Activated CD4-positive, alpha-beta T cell treated with anti-CD3 and anti-CD28 coated beads, Interleukin-2, amount 10 ng/mL, durations not matched to agents 24 days and 14 days (primary cell): ENCODE measurements at places on chromosomes 2 and 18. TPM values are rescaled to one million over a fixed set of nuclear protein-coding genes. Genes with fewer than 3 reads are reported as not detected.

- DNase-seq = no peak
These were observed 263.5 kb upstream of the PXDN start for GRCh38 chr2:2007551-2008501.

DNA sequence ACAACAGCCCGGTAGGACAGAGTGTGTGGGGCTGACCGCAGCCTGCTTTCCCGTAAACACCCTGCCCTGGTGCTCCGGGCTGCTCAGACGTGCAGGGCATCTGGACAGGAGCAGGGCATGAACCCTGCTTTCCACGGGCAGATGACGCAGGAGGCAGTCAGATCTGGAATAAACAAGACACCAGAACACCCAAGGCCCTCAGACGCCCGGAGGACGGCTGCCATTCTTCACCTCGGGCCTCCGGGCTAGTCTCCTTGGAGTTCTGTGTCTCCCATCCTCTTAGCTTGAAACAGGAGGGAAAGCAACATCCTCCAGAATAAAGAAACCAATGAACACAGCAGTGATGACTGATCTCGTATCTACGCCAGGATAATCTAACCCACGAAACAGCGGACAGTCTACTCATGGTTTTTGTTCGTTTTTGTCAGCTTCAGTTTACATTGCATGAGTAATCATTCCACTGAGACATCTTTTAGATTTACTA, 7.3 kb downstream of the PXDN start:
- no peak for DNase-seq

MARCO gene
- not detected in 2 replicates for total RNA-seq

DNA sequence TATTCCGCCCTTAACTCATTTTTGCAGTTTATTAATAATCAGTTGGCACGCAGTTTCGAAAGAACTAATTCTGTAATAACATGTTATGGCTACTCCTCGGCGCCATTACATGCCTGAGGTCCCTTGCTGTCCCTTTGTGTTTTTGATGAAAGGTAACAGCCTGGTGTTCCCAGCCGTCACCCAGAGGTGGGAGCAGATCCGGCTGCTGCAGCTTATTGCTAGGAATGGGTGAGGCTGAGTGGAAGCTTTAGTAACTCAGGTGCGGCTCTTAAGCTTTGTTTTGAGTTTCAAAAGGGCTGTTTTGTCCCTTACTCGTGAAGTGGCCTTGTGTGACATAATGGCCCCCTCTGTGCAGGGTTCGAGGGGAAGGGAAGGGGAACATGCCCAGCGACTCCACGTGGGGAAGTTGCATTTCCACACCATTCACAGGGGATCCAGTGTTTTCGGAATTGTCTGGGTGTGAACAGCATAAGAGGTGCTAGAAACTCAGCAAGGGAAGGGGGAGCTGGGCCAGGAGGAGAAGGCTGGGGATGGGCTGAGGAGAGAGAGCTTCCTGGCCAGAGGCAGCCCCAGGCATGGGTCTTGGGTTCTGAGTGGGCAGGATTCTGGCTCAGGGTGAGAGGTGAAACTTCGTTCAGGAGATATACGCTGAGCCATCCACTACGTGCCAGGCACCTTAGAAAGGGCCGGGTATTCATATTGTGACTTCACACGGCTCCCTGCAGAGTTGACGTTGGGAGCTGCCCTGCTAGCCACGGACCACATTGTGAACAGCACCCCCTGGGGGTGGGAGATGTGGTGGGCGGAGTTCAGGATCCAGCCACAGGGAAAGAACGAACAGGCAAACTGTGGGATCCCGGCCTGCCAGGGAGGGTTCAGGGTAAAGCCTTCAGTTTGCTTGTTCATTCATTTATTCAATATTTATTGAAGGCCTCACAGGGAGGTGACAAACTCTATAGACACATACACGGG, 84.4 kb downstream of the TGOLN2 start:
- DNase-seq = peak; percentile 73

DNA sequence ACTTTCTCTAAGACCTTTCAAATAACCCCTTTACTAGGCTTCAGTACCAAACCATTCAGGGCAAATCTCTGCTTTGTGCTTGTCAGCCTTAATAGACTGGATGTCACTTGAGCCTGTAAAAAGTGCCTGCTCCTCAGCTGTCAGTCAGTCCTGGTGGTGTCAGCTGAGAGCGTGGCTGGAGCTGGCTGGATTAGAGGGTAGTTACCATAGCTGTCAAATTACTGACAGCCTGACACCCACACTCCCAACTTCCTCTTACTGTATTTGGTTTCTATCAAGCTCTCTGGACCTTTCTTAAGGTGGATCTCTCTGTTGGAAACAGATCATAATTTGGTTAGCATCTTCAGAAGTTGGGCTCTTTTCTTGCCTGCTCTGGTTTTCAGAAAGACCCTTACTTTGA, 371.4 kb upstream of the ATP5MC3 start:
- no peak for DNase-seq

DNA sequence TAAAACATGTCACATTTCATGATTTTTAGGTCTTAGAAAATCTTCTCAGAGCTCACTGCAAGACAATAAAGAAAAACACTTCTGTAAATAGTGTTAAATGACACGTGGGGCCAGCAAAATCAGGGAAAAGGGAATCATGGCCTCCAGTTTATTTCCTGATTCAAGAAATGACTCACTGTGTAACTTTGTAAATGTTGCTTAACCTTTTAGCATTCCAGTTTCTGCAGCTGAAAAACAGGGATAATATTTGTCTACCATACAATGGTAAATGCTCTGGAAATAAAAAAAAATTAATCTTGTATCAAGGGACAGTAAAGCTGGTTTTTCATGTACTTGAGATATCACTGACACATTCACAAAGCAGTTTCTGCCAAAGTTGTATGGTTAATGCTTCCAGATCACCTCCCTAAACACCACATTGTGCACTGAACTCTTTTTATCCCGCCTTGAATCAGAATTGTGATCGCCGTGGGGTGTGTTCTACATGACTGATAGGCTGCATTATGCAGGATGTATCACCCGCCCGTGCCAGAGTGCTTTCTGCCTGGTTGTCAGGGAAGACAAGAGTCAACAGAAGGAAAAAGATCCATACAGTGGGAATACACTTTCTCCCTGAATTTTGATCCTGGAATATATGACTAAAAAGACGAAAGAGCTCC, 238.8 kb downstream of the IKZF2 start:
- no peak for DNase-seq

- no peak for DNase-seq
These were observed 91.8 kb downstream of the CABLES1 start for GRCh38 chr18:23226930-23227725.

- no peak for DNase-seq
These were observed 50.1 kb downstream of the THOC1 start for GRCh38 chr18:217532-218336.

DNA sequence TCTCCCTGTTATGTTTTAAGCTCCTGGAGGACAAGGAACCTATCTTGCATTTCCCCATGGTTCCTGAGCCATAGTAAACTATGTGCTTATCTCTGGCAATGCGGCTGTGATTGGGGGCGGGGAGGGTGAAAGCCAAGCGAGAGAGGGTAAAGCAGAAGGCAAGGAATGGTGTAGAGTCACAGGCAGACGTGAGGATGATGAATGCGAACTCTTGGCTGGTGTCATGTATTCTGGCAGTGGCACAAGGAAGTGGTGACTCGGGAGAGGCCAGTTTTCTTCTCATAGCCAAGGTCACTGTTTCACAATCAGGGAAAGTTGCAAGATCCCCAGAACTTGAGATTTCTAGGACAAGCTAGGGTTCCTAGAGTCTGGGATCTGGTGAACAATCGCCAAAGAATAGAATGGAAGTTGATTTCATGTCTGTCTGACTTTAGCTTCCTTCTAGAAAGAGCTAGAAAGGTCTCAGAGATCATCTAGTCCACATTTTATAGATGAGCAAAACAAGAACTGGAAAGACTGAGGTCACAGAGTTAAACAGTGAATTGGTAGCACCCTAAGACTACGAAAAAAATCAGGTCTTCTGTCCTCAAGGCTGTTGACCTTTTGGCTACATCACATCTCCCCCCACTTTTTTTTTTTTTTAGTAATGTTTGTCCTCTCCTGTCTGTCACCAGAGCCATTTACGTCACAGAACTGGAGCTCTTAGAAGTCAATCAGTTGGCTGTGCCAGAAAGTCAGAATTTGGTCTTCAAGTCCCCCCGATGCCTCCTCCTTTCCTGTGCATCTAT, 137.0 kb downstream of the BCL11A start:
- no peak for DNase-seq

DNA sequence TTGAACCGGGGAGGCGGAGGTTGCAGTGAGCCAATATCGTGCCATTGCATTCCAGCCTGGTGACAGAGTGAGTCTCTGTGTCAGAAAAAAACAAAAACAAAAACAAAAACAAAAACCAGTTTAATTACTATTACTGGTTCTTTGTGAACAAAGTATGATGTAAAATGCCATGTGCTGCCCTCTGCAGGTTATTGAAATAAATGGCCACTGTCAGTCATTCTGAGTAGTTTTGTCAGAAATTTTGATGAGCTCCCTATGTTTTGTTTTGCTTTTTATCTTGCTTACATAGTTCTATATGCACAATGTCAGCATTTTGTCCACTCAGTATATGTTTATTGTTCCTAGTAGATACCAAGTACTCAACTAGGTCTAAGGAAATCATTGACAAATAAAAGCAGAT, 423.6 kb upstream of the CHST9 start:
- DNase-seq = no peak

DNA sequence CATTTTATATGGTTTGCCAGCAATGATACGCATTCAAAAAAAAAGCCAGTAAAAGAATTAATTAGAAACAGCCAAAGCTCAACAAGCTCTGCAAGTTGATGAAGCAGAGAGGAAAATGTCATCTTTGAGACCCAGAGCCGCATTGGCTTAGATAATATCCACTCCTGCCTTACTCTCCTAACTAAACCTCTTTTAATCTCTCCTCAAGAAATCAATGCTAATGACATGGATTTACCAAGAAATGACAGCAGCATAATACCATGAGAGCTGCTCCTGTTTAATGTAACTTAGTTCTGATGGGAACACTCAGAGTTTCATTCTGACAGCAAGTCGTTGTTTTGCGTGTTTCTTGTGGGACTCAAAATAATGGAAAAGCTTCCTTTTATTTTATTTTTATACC, 1099.4 kb upstream of the PIK3C3 start:
- no peak for DNase-seq

STAT4 gene
- 47.9 and 50.8 TPM in 2 replicates for total RNA-seq

DNA sequence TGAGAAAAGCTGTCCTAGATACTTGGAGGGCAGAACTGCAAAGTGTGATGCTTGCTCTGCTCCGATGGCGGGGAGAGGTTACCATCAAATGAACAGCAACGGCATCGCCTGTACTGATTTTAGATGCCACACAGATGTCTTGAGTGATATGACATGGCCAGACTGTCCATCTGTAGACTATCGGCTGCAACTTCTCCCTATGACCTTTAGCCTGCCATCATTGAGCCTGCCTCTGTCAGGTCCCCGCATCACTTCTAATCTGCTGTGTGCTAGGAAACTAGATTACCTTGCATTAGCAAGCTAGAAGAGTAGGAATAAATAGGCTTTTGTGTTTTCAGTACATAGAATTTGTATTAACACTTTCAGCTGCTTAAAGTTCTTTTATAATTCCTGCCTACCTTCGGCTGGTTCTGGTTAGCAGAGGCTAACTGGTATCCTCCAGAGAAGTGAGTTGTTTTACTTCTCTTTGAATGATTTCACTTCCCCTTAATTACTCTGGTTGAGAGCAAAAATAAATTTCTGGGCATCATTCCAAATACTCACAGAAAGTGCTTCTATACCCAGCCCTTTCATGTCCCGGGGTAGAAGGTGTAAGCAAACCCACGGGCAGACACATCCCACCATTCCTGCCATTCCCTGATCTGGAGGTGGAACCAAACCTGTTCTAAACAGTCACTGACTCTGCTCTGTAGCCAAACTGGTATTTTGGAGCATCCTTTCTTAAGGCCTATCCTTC, 24.0 kb downstream of the GAREM2 start:
- DNase-seq = no peak

- no peak for DNase-seq
These were observed 364.8 kb downstream of the SOCS6 start for GRCh38 chr18:70653671-70654070.

GRCh38 chr2:203021991-203022390, 7.3 kb downstream of the NBEAL1 start:
- no peak for DNase-seq

GRCh38 chr2:224206816-224207215, 167.7 kb upstream of the SERPINE2 start:
- DNase-seq = no peak

DNA sequence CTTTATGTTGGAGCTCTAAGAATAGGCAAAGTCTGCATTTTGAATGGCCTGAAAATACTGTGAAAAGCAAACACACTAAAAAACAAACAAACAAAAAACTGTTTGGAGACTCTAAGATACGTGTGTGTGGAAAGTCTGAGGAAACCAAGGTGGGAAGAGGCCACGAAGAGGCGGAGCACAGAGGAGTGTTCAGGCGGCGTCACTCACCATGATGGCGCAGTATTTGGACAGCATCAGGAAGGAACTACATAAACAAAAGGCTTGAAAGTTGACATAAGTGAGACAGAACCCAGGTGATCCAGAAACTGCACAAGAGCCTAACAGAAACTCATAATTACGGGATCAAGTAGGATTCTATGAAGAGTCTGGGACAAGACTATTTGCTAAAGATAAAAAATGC, 50.8 kb upstream of the SOS1 start:
- no peak for DNase-seq

SP5 gene
- total RNA-seq = 0.09 TPM in 1 of 2 replicates, not detected in the other

HOXD8 gene
- not detected in 2 replicates for total RNA-seq

DNA sequence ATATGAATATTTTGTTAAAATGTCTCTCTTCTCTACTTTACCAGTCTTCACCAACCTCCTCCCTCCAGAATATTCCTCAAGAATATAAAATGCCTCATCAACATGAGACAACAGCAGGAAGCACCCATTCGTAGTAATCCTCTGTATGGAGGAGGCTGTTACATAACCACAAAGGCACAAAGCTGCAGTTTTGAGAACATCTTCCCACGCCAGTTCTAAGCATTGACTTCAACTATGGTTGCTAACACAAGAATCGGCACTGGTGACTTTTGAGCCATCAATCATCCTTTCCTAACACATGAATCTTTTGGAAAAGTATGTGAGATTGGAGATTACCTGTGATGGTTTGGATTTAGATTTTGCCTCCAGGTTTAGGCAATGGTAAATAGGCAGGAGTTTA, 54.9 kb upstream of the CYP1B1 start:
- DNase-seq = no peak

SNORC gene
- total RNA-seq = 1.0 and 1.2 TPM in 2 replicates

GRCh38 chr18:5884375-5884774, 10.9 kb downstream of the TMEM200C start:
- no peak for DNase-seq

DNA sequence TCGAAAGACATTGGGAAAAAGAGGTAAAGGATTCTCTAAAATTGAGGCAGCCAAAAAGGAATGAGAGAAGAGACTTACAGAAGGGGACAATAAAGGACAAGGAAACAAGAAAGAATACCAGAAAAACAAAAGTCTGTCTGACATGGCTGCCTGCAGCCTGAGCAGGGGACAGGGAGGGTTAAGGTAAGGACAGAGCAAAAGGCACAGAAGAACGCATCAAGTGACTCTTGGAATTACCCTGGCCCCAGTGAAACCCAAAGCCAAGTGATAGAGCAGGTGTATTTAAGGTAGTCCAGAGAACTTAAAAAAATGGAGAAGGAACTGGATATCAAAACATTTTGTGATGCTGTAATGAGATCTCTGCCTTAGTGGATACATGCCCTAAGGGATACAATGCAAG, 47.1 kb upstream of the XIRP2 start:
- DNase-seq = no peak

GRCh38 chr2:223048519-223048918, 3.5 kb upstream of the KCNE4 start:
- DNase-seq = no peak
